ENCODE measurements at places on chromosomes 11 and 22. TPM values are rescaled to one million over a fixed set of nuclear protein-coding genes. Genes with fewer than 3 reads are reported as not detected.

PHETA2 gene
- not detected for total RNA-seq

CCDC116 gene
- total RNA-seq: 0.06 TPM

CAPRIN1 gene
- 152 TPM for total RNA-seq

OR51B2 gene
- not detected for total RNA-seq

TRIM34 gene
- 3.7 TPM for total RNA-seq

SOX6 gene
- total RNA-seq: 0.01 TPM

A4GALT gene
- 19.4 TPM for total RNA-seq

RNF141 gene
- 23.7 TPM for total RNA-seq

BET1L gene
- 49.8 TPM for total RNA-seq

FAM168A gene
- 16.4 TPM for total RNA-seq

TYR gene
- total RNA-seq: not detected

ZNF280A gene
- 3.7 TPM for total RNA-seq

NAT10 gene
- total RNA-seq: 53.4 TPM

ACR gene
- not detected for total RNA-seq

RIMBP3C gene
- 0.18 TPM for total RNA-seq

RAG2 gene
- total RNA-seq: not detected

OR10A2 gene
- not detected for total RNA-seq

VWCE gene
- 0.48 TPM for total RNA-seq

TMPRSS13 gene
- total RNA-seq: not detected

LIN7C gene
- 5.9 TPM for total RNA-seq

SAA1 gene
- 0.42 TPM for total RNA-seq

TMEM132A gene
- 160 TPM for total RNA-seq

MTMR2 gene
- total RNA-seq: 19.3 TPM

SLC25A45 gene
- total RNA-seq: 13.1 TPM

TANGO2 gene
- total RNA-seq: 15.4 TPM

EHF gene
- 0.69 TPM for total RNA-seq

MGAT3 gene
- 0.47 TPM for total RNA-seq

ZC3H12C gene
- total RNA-seq: 10.1 TPM

All from A549 treated with CORT108297 at 1 μM for 4 hours (cell line).